Muscle of leg (tissue), 16 donors: ENCODE measurements at places on chromosomes 4 and X. TPM values are rescaled to one million over a fixed set of nuclear protein-coding genes. Genes with fewer than 3 reads are reported as not detected.

DNA sequence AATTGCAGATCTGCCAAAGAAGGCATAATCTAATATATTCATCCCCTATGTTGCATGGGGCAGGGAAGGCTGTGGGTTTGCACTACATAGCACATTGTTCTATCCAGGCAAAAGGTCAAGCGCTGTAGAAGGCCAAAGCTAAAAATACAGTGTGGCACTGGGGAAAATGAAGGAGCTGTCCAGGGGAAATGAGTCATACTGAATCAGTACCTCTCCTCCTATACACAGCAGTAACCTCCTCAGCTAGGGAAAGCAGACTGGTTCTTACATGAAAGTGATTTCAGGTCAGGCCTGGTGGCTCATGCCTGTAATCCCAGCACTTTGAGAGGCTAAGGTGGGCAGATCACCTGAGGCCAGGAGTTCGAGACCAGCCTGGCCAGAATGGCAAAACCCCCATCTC lies 31.0 kb upstream of the SLC25A4 start:
- DNase-seq, result peak; percentile 70

GRCh38 chr4:173442223-173442932 lies 43.5 kb upstream of the SCRG1 start:
- peak; percentile 53 for DNase-seq

The VCX2 gene
- total RNA-seq, result not detected

DNA sequence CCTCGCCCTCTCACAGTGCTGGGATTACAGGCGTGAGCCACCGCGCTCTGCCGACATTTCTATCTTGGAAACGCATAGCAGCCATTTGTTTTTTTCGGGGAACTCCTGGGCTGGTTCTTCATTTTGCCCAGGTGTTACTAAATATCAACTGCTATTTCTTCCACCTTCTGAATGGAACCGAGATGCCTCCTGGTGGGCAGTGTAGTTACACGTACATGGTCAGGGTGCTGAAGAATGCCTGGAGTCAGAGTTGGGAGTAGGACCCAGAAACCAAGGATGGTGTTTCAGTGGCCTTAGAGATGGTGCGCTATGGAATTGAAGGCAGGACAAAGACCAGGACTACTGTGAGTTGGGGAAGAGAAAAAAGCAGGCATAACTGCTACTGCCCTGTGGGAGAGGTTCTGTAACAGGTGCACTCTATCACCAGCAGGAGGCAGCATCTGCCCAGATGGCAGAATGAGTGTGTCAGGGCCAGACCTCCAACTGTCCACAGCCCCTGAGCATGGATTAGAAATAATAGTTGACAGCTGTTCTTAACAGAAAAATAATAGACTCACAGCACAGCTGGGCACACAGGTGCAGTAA lies 81.7 kb downstream of the ZC4H2 start:
- DNase-seq, result no peak

The RASL11B gene
- total RNA-seq, result 7.5 TPM

- DNase-seq, result no peak
These were observed 850.1 kb downstream of the TRIML1 start for GRCh38 chr4:188989371-188989770.

DNA sequence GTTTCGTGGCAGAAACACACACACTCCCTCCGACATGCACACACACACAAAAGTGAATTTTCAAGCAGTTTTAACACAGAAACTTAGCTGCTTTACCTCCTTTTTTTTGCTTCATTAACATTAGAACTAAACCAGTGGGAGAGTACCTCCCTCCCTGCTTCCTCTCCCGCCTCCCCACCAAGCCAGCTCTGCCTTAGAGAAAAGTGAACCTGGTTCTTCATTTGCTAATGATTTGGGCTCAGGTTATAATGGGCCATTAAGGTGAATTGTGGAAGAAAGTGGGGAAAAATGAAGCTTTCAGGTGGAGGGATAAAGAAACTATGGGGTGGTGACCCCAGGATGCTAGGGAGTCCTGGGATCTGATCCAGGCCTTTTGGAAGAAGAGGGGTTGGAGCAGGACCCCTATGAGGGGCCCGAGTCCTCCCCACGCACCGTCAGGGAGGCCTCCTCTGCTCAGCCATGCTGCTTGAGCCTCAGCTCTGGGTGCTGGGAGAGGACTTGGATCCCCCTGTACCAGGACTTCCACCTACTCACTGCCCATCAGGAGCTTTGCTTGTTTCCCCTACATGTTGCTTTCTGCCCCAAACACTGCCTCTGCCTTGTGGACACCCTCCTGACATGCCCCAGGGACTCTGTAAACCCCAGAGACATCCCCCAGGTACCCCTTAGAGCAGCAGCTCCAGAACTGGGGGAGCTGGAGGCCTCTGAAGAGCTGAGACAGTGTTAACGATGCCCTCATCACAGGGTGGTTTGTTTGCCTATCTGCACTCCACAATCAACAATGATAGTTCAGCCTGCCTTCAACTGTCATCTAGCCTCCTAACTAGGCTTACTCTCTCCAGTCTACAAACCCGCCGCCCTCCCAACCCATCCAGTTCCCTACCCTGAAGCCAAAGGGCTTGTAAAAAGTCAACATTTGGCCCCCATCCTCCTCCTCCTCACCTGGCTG lies 6.5 kb upstream of the JADE1 start:
- no peak for DNase-seq

The TGIF2LX gene
- total RNA-seq, result not detected

DNA sequence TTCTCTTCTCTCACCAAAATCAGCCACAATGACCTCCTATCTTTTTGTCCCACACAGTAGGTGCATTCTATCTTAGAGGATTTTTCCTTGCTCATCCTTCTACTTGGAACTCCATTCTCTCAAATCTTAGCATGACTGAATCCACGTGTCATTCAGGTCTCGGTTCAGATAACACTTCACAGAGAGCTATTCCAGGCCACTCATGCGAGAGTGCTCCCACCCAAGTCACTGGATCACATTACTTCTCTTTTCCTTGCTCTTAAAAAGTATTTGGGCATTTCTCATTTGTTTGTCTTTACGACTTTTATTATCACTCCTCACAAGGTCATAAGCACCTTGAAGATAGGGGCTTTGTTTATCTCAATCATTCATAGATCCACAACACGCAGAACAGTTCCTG lies 647.5 kb upstream of the TENM3 start:
- no peak for DNase-seq

GRCh38 chrX:39772057-39772832 lies 325.5 kb downstream of the BCOR start:
- DNase-seq, result peak; percentile 65

DNA sequence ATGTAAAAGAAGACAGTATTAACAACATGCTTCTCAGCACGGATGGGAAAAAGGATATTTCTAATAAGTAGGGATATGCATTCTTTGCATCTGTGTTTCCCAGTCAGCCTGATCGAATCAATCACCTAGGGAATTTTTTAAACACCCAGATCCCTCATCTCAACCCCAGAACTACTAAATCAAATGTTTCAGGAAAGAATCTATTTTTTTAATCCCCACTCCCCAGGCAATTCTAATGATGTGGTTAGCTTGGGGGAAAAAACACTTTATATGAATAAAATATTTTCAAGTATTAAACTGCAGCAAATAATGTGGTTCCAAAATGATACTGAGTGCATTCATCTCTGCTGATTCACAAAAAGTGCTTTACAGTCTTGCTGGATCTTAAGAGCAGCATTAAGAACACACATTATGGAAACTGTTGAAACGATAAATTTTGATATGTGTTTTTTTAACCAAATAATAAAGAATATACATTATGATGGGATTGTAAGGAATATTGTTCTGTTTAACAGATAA lies 68.7 kb upstream of the GUCY1A1 start:
- DNase-seq, result no peak

- peak; percentile 72 for DNase-seq
These were observed 24.7 kb downstream of the KCNE5 start for GRCh38 chrX:109600237-109600651.

DNA sequence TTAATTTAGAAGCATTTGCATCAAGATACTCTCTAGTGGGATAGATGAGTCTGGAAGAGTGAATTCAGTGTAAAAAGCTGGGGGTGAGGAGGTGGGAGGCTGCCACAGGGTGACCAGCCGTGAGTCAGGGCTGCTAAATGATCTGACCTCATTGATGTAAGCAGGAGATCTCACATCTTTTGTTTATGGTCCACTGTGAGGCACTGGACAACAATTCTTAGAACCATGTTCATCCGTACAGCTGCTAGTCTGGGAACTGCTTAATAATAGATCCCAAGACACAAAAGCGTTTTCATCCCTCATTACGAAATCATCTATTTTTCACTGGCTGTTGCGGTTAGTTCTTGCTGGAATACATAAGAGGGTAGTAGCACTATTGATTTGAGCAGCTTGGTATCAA lies 14.1 kb downstream of the KLF3 start:
- peak; percentile 90 for DNase-seq

The CT47B1 gene
- total RNA-seq, result not detected

GRCh38 chr4:78971326-78971725 lies 32.1 kb upstream of the PAQR3 start:
- DNase-seq, result peak; percentile 95

The UGT2B15 gene
- not detected for total RNA-seq

The LEF1 gene
- total RNA-seq, result 3.4 TPM

GRCh38 chr4:181204109-181204508 lies 1039.1 kb upstream of the TENM3 start:
- DNase-seq, result no peak

DNA sequence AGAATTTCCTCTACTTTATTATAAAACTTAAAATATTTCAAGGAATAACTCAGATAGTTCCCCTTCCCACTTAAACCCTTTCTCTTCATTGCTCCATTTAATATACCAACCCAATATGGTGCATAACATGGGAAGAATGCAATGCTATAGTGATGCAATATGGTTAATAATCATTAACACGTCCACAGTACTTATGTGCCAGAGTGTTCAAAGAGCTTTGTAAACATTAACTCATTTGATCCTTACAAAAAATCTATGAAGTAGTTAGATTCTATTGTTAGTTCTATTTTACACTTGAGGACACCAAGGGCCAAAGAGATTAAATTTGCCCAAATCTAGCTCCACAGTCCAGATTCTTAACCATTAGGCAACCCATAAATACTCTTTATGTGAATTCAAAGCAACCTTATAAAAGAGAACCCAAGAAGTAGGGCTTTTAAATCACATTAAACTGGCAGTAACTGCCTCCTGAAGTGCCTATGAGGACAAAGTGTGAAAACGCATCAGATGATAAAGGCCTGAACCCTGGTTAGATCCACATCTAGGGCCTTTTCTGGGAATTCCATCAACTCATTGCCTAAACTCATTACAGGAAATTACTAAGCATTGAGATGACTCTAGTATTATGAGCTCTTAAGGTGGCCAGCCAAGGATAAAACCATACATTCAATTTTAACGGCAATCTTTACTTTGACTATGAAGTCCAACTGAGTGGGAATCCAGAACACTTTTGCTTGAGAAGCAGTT lies 94.3 kb downstream of the AREG start:
- DNase-seq, result peak; percentile 30

- no peak for DNase-seq
These were observed 78.0 kb upstream of the CLNK start for GRCh38 chr4:10762561-10762960.

- DNase-seq, result no peak
These were observed 4.5 kb downstream of the NKX3-2 start for GRCh38 chr4:13539619-13540445.

DNA sequence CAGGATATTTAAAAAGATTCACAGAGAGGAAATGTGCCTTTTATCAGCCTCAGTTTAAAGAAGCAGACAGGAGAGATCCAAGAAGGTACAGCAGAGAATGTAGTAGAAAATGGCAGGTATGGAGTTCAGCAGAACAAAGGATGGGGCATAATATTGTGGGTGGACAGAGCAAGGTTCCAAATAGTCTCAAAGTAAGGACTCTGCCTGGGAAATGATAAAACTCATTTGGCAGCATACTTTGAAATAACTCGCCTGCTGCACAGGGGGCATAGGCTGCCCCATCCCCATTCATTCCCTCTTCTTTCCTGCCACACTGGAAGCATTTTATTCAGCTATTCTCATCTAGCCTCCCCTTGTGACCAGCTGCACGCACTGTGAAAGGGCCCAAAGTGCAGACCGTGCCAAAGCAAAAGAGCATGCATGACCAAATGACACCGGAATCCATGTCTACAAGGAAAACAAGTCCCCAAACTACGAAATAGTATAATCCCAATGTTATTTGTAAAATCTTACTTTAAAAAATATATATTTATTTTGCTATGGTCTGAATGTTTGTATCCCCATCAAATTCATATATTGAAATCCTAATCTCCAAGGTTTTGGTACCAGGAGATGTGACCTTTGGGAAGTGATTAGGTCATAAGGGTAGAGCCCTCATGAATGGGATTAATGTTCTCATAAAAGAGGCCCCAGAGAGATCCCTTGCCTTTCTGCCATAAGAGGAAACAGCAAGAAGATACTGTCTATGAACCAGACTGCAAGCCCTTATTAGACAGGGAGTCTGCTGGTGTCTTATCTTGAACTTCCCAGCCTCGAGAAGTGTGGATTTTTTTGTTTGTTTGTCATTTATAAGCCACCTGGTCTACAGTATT lies 77.4 kb upstream of the PRSS48 start:
- peak; percentile 60 for DNase-seq

The TBX22 gene
- total RNA-seq, result not detected

The PAPSS1 gene
- total RNA-seq, result 41.7 TPM

GRCh38 chr4:160423879-160424451 lies 1321.1 kb downstream of the RAPGEF2 start:
- DNase-seq, result no peak

DNA sequence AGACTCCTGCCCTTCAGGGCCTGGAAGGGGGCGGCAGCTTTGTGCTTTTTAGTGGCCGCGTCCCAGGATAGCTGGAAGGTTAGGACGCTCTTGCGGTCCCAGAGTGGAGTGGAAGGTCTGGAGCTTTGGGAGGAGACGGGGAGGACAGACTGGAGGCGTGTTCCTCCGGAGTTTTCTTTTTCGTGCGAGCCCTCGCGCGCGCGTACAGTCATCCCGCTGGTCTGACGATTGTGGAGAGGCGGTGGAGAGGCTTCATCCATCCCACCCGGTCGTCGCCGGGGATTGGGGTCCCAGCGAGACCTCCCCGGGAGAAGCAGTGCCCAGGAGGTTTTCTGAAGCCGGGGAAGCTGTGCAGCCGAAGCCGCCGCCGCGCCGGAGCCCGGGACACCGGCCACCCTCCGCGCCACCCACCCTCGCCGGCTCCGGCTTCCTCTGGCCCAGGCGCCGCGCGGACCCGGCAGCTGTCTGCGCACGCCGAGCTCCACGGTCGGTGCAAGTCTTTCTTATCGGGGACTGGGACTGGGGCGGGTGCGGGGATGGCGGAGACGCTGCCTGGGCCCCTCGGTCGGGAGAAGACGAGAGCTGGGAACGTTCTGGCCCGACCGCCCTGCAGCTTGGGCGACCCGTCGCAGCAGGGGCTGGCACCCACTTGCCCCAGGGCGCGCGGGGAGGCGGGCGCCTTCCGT lies at the start of gene EDNRA:
TSS of gene EDNRA (plus strand) at position 207 of the 686 bp plus-strand sequence. CDS start 4,585 bp downstream, outside the sequence.
- peak; percentile 78 for DNase-seq

The MAGEA12 gene
- total RNA-seq, result not detected

The SLC39A8 gene
- total RNA-seq, result 4.7 TPM

DNA sequence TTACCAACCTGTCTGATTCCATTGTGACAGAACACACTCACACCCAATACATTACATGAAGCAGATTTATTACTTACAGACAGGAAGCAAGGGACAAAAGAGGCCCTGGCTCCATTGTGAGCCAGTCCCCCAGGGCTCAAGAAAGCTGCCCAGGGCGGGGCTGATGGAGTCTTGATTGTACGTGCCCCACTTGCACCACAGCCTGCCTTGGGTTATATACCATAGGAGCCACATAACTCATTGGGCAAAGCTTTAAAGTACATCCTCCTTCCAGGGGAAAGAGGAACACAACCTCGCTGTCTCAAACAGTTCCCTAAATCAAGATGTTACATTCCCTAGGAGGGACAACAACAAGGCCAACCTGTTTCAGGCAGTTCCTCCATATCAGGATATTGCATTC lies 3.4 kb upstream of the ZRSR2 start:
- peak; percentile 10 for DNase-seq
